ENCODE measurements at places on chromosomes 6 and 20. TPM values are rescaled to one million over a fixed set of nuclear protein-coding genes. Genes with fewer than 3 reads are reported as not detected.

PAK5 gene
- not detected for polyA plus RNA-seq

TTLL9 gene
- 0.18 TPM for polyA plus RNA-seq

DNA sequence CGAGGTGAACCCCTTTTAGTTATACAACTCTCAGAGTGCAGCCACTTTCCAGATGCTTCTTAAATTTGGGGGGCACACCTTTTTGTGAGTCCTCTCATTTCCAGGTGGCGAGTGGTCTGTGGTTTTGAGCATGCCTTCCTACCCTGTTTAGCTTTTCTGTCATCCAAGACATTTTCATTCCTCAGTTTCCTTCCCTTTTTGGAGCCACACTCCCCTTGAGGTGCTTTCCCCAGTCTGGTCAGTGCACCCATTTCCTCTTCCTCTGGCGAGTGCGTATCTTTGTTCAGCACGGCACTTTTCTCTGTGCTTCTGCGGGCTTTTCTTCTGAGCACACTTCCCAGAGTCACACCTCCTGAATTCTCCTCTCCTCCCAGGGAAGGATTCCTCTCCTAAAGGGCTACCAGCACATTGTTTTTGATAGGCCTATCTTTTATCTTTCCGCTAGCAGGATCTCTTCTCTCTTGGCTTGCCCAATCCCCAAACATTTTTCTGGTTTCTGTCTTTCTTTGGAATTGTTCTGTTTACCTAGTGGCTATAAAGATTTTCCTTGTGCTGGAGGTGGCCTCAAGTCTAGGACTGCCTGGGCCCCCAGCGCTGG, 1.4 kb downstream of the PHF20 start:
- DNase-seq = no peak

DNA sequence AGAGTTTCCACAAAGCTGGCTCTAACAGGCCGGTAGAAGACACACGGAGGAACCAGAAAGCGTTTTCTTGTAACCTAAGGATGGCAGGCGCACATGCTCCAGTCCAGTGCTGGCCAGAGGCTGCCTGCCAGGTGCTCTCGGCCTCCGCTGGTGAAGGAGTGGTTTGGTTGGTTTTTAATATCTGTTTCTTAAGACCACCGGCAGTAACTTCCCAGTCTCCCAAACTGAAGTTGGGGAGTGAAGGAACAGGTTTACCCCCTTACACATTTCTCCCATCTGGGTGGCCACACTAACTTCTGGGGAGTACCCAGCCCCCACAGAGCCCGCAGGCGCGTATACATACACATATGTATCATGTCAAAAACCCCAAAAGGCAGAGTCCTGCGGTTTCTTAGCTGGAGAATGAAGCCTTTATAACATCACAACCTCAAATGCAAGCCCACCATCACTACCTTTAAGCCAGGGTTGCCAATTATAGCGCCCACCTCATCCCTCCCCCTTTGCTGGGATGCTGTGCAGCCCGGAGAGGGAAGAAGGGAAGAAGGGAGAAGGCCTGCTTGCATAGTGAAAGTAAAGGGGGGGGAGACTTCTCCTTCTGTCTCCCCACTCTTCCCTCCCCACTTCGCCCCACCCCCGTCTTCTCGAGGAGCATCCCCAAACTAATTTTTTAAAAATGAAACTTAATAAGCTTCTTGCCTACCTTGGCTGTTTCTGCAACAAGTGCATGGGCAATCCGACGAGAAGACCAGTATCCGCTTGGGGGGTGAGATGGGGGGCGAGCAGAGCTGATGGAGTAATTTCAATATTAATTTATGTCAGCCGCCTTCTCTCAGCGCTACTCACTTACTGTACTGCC, 1.0 kb downstream of the TRERF1 start:
- no peak for DNase-seq

GRCh38 chr20:51902933-51903332, 100.6 kb upstream of the SALL4 start:
- no peak for DNase-seq

Measured in BJ (cell line).